ENCODE measurements at places on chromosomes 1 and 21. TPM values are rescaled to one million over a fixed set of nuclear protein-coding genes. Genes with fewer than 3 reads are reported as not detected.

S100B gene
- polyA plus RNA-seq = 6.3 TPM

CR1L gene
- polyA plus RNA-seq = not detected

TRABD2B gene
- polyA plus RNA-seq = 0.46 TPM

KRTAP21-2 gene
- not detected for polyA plus RNA-seq

C1orf56 gene
- polyA plus RNA-seq = 3.9 TPM

UBE2J2 gene
- 45.1 TPM for polyA plus RNA-seq

CFAP107 gene
- polyA plus RNA-seq = 0.11 TPM

SLC44A5 gene
- polyA plus RNA-seq = 0.25 TPM

ROR1 gene
- 2.1 TPM for polyA plus RNA-seq

FAM167B gene
- polyA plus RNA-seq = 3.1 TPM

PHTF1 gene
- 4.4 TPM for polyA plus RNA-seq

TNFRSF1B gene
- 21.4 TPM for polyA plus RNA-seq

CLDN8 gene
- not detected for polyA plus RNA-seq

RPTN gene
- polyA plus RNA-seq = not detected

ZBTB7B gene
- 35.7 TPM for polyA plus RNA-seq

C4BPB gene
- polyA plus RNA-seq = 0.89 TPM

FAM72C gene
- 0.04 TPM for polyA plus RNA-seq

BMP8B gene
- polyA plus RNA-seq = 1.1 TPM

CELA2B gene
- polyA plus RNA-seq = not detected

MIXL1 gene
- polyA plus RNA-seq = not detected

RNU1-2 gene
- polyA plus RNA-seq = not detected

JAM2 gene
- polyA plus RNA-seq = 12.8 TPM

FAM163A gene
- 0.05 TPM for polyA plus RNA-seq

BRINP2 gene
- 0.10 TPM for polyA plus RNA-seq

PKNOX1 gene
- 9.2 TPM for polyA plus RNA-seq

TMCO1 gene
- 44.6 TPM for polyA plus RNA-seq

UBASH3A gene
- polyA plus RNA-seq = 0.14 TPM

DISC1 gene
- 0.48 TPM for polyA plus RNA-seq

BARHL2 gene
- polyA plus RNA-seq = not detected

BNIPL gene
- polyA plus RNA-seq = 1.1 TPM

DDAH1 gene
- 5.6 TPM for polyA plus RNA-seq

ZSCAN20 gene
- 0.52 TPM for polyA plus RNA-seq

PDZK1IP1 gene
- polyA plus RNA-seq = 34.6 TPM

PDC gene
- not detected for polyA plus RNA-seq

ELAVL4 gene
- polyA plus RNA-seq = 0.81 TPM

F11R gene
- polyA plus RNA-seq = 26.2 TPM

MROH7 gene
- 0.28 TPM for polyA plus RNA-seq

UFC1 gene
- 131 TPM for polyA plus RNA-seq

CRNN gene
- not detected for polyA plus RNA-seq

DCST1 gene
- not detected for polyA plus RNA-seq

LPAR3 gene
- 6.0 TPM for polyA plus RNA-seq

PRELP gene
- 86.3 TPM for polyA plus RNA-seq

ETV3L gene
- not detected for polyA plus RNA-seq

REN gene
- polyA plus RNA-seq = not detected

ZMYND12 gene
- 2.0 TPM for polyA plus RNA-seq

TADA1 gene
- 4.4 TPM for polyA plus RNA-seq

LRRC71 gene
- 0.16 TPM for polyA plus RNA-seq

SHC1 gene
- polyA plus RNA-seq = 110 TPM

RGS7 gene
- polyA plus RNA-seq = not detected

OR2T2 gene
- not detected for polyA plus RNA-seq

PKLR gene
- not detected for polyA plus RNA-seq

TRIM17 gene
- polyA plus RNA-seq = 0.43 TPM

TCP10L gene
- 0.28 TPM for polyA plus RNA-seq

ARMH1 gene
- polyA plus RNA-seq = 4.4 TPM
